Activated CD4-positive, alpha-beta T cell treated with anti-CD3 and anti-CD28 coated beads, Interleukin-2, Interleukin-6, amounts not matched to agents 100 ng/mL and 50 ng/mL, durations not matched to agents 16 hours and 8 hours (primary cell): ENCODE measurements at places on chromosomes 12 and 14.

- peak; percentile 78 for DNase-seq
Measured at GRCh38 chr14:67571275-67571990, 28.6 kb downstream of the PIGH start.

- no peak for DNase-seq
Measured at GRCh38 chr12:2756756-2757155, 38.0 kb upstream of the FKBP4 start.

DNA sequence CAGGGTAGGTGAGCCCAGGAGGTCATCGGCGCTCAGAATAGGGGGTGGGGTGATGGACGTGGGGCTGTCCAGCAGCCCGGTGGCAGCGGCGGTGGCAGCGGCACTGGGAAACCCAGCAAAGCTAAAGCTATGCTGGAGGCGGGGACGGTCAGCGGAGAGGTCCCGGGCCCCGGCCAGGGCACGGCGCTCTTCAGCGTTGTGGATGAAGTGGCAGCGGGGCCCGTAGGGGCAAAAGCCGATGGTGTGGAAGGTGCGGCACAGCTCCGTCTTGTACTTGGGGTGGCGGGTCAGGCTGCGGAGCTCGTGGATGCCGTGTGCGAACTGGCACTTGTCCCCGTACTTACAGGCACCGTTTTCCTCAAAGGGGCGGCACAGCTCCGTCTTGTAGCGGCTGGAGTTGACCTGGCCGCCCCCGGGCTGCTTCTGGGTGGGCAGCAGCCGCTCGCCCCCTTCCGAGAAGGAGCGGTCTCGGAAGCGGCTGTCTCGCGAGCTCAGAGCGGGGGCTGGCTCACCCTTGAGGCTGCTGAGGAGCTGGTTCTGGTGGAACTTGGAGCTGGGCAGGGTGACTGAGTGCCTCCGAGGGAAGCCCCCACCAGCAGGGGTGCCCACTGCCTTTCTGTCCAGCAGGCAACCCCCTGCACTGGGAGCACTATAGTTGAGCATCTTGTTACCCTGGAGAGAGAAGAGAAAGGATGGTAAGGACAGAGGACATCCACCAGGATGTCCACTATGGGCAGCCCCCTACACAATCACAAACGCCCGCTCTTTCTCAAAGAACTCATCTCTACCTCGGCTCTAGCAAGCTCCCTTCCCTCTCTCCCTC is 2.8 kb downstream of the ZFP36L1 start:
- peak; percentile 32 for DNase-seq

- no peak for DNase-seq
Measured at GRCh38 chr12:51432921-51433320, 8.3 kb downstream of the SLC4A8 start.

DNA sequence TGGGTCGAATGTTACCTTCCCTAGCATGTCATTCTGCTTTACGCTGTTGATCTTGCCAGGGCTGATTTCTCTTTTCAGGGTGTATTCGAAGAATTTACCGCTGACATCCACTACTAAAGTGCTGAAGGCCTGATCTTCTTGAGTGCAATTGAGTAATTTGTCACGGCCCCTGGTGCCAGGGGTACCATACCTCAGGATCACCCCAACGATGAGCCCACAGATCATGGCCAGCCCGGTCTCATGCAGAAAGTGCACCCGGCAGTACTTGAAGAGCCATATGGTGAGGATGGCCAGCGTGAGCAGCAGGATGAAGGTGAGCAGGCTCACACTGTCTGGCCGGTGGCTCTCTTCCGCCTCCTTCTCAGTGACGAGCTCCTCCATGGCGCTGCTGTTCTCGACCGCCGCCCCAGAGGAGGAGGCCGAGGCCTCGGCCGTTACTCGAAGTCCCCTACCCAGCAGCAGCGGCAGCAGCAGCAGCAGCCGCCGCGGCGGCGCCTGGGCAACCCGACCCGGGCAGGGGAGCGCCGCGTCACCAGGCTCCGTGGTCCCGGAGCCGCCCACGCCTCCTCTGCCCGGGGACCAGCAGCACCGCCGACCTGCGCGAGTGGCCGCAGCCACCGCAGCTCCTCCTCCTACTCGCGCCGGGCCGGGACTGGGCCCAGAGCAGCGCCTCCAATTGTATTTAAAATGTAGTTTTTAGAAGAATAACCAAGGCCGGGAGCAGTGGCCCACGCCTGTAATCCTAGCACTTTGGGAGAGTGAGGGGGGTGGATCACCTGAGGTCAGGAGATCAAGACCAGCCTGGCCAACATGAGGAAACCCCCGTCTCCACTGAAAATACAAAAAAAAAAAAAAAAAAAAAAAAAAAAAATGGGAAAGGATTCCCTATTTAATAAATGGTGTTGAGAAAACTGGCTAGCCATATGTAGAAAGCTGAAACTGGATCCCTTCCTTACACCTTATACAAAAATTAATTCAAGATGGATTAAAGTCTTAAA is 58.5 kb upstream of the TMPO start:
- DNase-seq: peak; percentile 25

DNA sequence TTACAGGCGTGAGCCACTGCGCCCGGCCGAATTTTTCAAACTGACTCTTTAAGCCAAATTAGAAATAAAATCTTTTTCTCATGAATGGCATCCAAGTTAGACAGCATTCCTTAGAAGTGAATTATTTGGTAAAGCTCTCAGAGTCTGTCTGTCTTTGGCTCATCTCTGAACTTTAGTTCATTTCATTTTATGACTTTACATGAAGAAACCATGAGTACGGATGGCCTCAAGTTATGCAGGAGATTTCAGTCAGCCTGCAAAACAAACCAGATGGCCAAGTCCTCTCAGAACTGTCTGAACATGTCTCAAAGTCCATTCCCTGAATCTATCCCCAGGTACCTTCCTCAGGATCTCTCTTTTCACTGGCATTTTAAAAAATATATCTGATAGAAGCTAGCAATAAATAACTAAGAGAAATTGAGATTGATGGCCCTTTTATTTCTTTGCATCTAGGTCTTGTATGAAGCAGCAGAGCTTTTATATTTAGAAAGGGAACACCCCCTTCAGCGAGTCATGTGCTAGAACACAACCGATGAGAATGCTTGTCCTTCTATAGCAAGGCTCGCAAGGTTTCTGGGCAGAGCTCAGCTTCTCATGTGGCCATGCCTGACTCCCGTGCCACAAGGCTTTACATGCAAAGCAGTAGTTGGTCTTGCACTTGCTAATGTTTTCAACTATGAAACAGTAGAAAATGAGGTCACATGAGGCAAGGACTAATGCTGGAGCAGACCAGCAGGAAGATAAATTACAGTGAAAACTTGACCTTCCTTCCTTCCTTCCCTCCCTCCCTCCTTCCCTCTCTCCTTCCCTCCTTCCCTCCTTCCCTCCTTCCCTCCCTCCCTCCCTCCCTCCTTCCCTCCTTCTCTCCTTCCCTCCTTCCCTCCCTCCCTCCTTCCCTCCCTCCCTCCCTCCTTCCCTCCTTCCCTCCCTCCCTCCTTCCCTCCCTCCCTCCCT is 125.0 kb downstream of the AKAP6 start:
- no peak for DNase-seq
